Activated naive CD4-positive, alpha-beta T cell treated with anti-CD3 and anti-CD28 coated beads, Interleukin-2, amount 50 U/mL, for 16 hours (primary cell): ENCODE measurements at places on chromosomes 12 and 14.

DNA sequence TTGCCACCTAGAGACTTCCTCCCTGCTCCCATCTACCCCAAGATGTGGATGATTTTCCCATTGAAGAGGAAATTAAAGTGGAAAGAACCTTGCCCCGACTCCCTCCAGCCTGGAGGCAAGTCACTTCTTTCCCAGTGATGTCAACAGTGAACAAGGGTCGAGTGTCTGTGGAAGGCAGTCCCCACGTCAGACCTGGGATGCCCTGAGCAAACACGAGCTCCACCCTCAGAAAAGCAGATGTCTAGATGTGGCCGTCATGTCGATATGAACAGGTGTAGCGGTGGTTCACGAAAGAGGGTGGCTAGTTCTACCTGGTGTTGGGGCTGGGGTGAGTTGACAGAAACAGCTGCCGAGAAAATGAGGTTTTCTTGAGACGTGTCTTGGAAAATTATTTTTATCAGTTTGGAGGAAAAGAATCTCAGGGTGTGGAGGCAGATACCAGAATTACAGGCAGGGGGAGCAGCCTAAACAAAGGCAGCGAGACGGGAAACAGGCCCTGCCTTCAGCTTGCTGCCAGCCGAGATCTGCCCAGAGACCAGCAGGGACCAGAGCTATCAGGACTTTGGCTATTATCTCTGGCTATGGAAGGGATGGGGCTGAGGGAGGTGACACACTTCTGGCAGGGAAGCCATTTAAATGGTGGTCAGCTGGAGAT, 25.9 kb downstream of the SYNDIG1L start:
- DNase-seq: no peak

- DNase-seq: no peak
Observed at GRCh38 chr14:65329911-65330310, 82.6 kb upstream of the FUT8 start.

DNA sequence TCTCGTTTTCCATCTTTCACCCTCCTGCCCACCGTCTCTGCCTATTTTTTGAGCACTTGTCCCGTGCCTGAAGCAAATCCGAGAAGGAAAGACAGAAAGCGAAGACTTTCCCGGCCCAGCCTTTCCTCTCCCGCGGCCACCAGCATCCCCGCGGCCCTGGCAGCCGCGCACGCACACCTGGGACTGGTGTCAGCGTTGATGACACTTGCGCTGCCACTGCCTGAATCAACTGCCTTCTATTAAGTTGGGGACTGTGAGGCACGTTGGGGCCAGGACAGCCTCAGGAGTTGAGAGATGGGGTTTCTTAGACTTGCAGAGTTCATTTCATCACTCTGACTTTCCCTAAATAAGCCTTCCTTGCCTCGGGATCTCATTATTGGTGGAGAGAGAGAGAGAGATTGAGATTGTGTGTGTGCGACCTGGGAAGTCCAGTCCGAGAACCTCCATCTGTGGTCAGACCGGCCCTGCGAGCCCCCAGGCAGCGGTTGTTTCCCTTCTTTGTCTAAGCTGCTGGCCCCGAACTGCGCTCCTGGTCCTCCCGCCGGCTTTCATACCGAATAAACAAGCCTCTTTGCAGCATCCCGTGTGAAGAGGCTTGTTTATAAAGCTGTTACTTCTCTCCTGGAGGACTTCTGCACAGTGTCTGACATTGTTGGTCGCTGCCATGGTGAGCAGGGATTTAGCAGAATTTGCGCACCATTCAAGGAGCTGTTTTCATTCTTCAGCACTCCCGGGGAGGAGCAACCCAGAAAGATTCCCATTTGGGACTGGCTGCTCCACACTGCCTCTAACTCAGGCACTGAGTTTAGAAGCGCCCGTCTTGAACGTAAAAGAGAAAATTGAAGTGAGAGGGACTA, 1.5 kb downstream of the PDZRN4 start:
- DNase-seq: no peak

GRCh38 chr12:128449146-128449894, 182.3 kb downstream of the TMEM132C start:
- no peak for DNase-seq

- no peak for DNase-seq
Observed at GRCh38 chr12:91418221-91419090, 235.8 kb upstream of the DCN start.

DNA sequence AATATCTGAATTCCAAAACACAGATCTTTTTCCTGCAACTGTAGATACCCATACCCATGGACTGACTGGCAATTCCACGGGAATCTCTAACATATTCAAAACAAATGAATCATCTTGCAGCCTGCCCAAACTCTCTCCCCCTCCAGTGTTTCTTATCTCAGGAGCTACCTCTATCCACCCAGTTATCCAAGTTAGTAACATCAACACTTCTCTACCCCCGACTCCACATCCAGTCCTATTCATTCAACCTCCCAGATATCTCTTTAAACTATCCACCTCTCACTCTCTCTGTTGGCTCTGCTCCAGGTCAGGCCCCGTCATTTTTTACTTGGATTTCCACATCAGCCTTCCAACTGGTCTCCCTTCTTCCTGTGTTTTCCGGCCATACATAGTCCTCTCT, 6.7 kb upstream of the KCNH5 start:
- no peak for DNase-seq

DNA sequence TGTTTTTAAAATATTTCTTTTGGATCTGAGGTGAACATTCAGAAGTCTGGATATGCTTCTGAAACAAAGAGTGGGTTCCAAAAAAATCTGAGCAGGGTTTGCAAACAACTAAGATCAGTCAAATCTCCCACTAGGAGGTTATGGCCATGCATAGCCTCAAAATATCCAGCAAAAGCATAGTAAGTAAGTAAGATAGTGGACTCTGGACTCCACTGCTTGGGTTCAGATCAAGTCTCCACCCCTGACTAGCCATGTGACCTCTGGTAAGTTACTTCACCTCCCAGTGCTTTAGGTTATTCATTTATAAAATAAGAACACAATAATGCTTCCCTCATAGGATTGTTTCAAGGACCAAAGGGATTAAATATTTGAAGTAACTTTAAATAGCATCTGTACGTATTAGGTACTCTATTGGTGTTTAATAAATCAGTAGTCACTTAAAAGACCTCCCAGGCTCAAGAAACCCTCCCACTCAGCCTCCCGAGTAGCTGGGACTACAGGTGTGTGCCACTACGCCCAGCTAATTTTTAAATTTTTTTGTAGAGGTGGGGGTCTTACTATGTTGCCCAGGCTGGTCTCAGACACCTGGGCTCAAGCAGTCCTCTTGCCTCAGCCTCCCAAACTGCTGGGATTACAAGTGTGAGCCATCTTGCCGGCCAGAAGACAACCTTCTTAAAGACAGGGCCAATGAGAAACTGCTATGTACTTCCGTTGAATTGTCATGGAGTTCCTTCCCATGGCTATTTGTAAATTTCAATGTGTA, 95.7 kb upstream of the SOX5 start:
- DNase-seq: no peak

GRCh38 chr14:99300190-99300589, 28.2 kb upstream of the BCL11B start:
- DNase-seq: no peak
